CD4-positive, alpha-beta T cell treated with Interferon alpha-2 for 1 hour (primary cell): ENCODE measurements at places on chromosomes 5 and 9.

DNA sequence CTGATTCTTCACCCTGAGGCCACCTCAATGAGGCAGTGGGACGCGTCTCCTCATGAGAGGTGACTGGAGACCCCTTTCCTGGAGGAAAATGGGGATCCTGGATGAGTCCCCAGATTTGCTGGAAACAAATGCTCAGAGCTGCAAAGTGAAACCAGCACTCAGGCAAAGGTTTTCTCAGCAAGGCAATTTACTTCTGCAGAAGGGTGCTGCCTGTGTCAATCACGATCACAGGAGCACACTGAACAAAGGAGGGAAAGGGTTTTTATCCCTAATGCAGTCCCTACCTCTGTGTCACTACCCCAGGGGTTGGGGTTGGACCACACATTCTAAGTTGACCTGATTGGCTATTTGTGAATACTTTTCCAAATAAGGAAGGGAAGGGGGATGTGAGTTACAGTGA lies 69.9 kb upstream of the CDK20 start:
- no peak for DNase-seq

GRCh38 chr5:14059810-14060209 lies 83.3 kb upstream of the TRIO start:
- DNase-seq = no peak

GRCh38 chr9:91503673-91504081 lies 80.0 kb upstream of the NFIL3 start:
- peak; percentile 14 for DNase-seq

DNA sequence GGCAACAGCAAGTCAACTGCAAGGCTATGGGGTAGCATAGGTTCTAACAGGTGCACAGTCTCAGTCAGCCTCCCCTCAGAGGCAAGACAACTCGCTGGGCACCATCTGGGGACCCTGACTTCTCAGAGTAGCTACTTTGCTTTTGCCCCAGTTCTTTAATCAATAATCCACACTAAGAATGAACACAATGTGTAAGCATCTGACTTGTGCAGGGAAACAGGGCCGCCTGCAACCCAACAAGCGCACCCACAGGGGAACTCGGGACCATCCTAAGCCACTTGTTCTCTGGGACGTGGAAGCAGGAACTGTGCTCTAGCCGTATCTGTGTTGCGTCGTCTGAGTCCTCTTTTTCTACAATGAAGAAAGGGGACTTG lies 1.9 kb downstream of the MOB3B start:
- DNase-seq = no peak

DNA sequence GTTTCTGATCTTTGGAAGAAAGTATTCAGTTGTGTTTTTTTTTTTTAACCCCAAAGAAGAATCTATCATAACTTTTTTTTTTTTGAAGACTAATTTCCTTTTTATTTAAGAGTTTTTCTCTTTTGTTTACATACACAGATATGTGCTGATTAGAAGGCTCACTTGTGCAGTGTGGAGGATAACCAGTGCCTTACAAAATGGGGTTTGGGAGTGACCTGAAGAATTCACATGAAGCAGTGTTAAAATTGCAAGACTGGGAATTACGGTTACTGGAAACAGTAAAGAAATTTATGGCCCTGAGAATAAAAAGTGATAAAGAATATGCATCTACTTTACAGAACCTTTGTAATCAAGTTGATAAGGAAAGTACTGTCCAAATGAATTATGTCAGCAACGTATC lies 50.3 kb downstream of the FER start:
- no peak for DNase-seq

DNA sequence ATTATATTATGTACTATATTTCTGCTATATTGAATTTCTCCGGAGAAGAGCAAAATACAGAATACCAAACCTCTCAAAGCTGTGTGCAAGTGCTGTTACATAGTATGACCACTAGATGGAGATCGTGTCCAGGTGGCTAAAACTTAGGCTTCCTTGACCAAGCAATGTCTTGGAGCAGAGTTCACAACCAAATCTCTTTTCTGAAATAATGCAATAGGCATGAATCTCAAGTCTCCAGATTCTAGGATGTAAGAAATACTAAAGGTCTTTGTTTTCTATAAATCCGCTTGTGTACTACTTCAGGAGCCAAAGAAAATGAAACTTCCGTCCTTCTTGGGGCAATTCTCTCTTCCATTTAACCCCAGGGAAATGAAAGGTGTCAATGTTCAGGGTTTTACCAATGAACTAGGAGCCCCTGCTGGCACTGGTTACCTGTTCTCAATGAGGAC lies 181.5 kb upstream of the RAI14 start:
- DNase-seq = no peak

- DNase-seq = no peak
Measured at GRCh38 chr9:136889858-136890257, 3.5 kb downstream of the TRAF2 start.

DNA sequence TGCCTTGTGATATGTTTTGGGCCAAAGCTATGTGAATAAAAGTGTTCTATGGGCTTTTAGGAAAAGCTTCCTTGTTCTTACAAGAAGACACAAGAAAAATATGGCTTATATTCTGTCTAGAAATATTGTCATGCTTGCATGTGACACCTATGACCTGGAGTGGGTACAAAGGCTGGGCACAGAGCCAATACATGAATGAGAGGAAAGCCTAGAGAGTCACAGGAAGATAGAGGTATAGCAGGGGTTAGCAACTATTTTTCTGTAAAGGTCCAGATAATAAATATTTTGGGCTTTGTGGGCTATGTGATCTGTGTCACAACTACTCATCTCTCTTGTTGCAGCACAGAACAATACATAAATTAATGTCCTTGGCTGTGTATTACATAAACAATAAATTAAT lies 196.6 kb upstream of the CD180 start:
- DNase-seq = no peak

DNA sequence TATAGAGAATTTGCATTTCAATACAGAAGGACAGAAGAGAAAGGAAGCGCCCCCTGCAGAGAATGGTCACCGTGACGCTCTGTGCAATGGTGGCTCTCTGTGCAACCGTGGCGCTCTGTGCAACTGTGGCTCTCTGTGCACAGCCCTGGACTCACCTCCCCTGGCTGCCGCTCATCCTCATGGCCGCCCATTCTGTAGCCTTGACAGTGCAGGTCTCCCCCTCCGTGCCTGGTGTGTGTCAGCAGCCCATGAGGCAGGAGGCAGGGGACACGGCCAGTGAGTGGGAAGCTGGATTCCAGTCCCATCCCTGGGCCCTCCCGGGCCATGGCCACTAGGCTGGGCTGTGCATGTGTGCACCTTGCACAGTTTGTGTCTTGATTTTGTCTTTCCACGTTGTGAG lies 12.0 kb downstream of the EXOC3 start:
- DNase-seq = peak; percentile 0

DNA sequence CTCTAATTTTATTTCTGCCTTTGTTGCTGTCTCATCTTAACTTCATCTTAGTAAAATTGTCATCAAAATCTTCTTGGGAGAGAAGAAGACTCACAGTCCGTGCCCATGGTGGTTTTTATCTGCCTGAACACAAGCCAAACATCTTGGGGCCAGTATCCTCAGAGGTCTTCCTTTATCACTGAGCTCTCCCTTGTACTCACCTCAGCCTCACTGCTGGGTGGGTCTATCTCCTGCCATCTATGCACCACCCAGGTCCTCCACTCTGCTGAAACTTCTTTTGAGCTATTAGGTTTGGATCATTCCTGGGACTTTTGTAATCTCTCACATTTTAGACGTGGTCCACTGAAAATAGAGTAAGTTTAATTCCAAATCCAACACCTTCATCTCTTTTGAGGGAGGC lies 116.3 kb upstream of the EPB41L4A start:
- DNase-seq = no peak

DNA sequence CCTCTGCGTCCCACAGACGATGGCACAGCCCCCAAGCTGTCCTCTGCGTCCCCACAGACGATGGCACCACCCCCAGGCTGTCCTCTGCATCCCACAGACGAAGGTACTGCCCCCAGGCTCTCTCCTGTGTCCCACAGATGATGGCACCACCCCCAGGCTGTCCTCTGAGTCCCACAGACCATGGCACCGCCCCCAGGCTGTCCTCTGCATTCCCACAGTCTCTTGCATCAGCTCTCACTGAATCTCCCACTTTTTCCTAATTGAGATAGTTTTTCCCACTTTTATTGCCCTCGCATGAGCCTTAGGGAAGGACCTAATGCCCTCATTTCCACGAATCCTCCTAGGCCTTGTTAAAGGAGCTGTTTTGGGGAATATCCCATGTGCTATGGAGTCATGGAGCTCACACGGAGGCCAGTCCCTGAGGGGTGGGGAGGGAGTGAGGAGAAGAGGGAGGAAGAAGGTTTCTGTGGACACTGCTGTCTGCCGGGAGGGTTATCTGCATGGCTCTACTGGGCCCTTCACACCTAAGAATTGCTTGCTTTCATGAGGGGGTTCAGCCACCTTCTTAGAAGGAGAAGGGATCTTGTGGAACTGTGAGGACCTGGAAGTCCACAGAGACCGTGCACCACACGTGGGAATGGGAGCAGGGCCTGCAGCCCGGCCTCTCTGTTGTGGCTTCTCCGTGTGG lies 58.2 kb upstream of the PTCH1 start:
- no peak for DNase-seq

GRCh38 chr5:98789029-98789428 lies 15.6 kb downstream of the RGMB start:
- no peak for DNase-seq

GRCh38 chr5:172637110-172637580 lies 3.9 kb upstream of the NEURL1B start:
- no peak for DNase-seq

DNA sequence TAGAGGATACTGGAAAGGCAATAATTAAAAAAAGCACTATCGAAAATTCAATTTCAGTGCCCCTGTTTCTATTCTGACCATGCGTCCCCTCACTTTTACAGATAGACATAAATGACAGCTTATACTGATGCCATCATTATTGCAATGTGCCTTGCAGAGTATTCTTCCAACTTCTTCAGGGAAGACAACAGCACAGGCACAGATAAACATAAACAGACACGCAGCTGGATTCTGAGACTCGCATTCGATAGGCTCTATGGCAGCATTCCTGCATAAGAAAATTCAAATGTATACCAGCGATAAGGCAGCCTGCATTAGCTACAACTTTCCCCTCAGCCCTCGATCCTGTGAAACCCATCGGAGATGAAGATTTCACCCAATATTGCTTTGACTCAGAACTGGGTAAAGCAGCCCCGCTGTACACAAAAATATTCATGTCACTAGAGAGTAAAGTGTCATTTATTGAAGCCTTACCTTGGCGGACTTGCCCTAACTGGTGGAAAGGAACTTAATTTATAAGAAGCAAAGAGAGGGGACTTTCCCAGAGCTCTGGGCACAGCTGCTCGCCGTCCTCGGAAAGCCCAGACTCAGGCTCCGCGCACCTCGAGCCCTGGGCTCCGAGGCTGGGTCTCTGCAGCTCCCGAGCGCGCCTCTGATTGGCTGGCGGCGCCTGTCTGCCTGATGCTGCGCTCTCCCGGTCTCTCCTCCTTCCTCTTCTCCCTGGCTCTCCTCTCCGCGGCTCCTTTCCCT lies at the start of gene CDH18:
TSS of gene CDH18 (minus strand) at position 589 of the 750 bp plus-strand sequence. CDS start 149,214 bp downstream, outside the sequence.
- DNase-seq = no peak

- no peak for DNase-seq
Measured at GRCh38 chr5:64876203-64876602, 107.5 kb downstream of the CWC27 start.

- DNase-seq = no peak
Measured at GRCh38 chr5:38795986-38796741, 49.6 kb upstream of the OSMR start.

DNA sequence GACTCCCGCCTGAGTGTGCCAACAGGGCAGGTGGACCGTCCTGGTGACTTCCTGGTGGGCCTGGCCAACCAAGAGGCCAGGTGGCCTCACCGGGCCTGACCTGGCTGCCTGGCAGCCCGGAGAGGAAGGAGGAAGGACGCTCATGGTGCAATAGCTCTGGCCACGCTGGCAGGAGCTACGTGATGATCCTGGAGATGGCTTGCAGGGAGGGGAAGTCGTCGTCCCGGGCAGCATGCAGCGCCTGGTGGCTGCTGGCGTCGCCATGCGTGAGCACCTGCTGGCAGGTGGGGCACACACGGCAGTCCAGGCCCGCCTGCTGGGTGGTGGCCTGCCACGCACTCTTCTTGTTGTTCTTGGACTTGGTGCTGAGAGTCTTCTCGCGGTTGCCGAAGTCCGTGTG lies 26.3 kb downstream of the SPATA31C1 start:
- DNase-seq = no peak

GRCh38 chr9:103902263-103902662 lies 191.8 kb upstream of the SMC2 start:
- no peak for DNase-seq

GRCh38 chr9:122468735-122469134 lies 9.0 kb downstream of the OR1J1 start:
- no peak for DNase-seq

DNA sequence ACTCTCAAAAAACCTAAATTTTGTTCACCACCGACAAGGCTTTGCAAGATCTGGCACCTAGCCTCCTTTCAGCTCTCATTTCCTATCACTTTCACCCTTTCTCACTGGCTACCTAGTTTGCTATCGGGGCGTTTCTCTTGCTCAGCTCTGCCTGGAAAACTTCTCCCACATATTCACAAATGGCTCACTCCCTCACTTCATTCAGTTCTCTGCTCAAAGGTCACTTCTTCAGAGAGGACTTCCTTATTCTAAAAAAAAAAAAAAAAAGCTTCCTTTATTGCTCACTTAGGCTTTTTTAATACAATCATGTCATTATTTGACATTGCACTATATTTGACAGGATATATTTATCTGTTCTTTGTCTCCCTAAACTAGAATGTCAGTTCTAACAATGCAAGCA lies 2.1 kb upstream of the SLC25A46 start:
- DNase-seq = no peak

- DNase-seq = no peak
Measured at GRCh38 chr9:126379661-126380360, 53.2 kb downstream of the MVB12B start.

DNA sequence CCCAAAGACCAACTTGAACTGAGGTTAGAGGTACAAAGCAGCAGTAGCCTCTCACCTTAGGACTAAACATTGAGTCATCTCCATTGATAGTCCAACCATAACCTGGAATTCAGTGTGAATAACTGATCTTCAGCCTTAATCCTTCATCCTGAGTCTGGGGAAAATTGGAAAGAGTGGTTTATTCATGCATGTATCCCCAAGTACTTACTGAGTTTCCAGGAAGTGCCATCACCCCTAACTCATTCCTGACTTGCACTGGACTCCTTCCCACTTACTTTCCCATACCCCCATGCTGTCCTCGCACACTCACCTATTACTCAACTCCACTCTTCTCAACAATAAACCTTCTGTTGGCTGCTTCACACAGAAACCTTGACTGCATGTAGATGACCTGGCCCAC lies 161.4 kb upstream of the ZNF462 start:
- DNase-seq = no peak

- no peak for DNase-seq
Measured at GRCh38 chr9:22049411-22049810, 40.3 kb upstream of the CDKN2B start.

GRCh38 chr5:128674837-128675446 lies 136.9 kb upstream of the FBN2 start:
- DNase-seq = no peak
